ENCODE measurements at places on chromosomes 12 and 14.

GRCh38 chr14:90522571-90523191 lies 125.9 kb downstream of the CALM1 start:
- peak; percentile 31 for DNase-seq

GRCh38 chr14:84520711-84521338 lies 1009.1 kb upstream of the FLRT2 start:
- no peak for DNase-seq

GRCh38 chr12:80045594-80045993 lies 53.7 kb upstream of the OTOGL start:
- DNase-seq: peak; percentile 87

- peak; percentile 87 for DNase-seq
Observed at GRCh38 chr12:20492251-20492760, 124.0 kb downstream of the PDE3A start.

- no peak for DNase-seq
Observed at GRCh38 chr12:69843608-69844007, 18.6 kb downstream of the MYRFL start.

DNA sequence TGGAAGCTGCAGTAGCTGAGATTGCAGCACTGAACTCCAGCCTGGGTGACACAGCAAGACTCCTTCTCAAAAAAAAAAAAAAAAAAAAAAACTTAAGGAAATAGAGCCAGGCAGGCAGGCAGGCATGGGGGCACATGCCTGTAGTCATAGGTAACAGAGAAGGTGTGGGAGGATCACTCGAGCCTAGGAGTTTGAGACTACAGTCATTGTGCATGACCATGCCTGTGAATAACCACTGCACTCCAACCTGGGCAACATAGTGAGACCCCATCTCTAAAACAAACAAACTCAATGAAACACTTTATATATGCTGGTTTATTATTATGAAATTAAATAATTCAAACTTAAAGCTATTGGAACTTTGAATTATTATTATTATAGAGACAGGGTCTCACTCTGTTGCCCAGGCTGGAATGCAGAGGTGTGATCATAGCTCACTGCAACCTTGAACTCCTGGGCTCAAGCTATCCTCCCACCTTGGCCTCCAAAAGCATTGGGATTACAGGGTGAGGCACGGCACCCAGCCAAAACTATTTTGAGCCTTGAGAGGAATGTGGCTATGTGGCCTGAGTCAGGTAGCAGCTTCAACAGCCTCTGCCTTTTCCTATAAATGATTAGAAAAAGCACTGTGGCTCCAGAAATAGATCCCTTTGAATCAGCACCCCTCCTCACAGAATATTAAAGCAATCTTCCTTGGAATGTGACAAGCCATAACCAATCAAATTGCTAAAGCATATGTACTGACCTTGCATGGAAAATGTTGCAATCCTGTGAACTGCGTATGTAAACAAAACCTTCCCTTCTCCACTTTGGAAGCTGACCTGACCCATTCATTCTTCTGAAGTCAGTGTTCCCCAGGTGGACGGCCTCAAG lies 34.7 kb upstream of the YY1 start:
- DNase-seq: peak; percentile 31

GRCh38 chr12:105547786-105548185 lies 217.3 kb downstream of the C12orf75 start:
- no peak for DNase-seq

- no peak for DNase-seq
Observed at GRCh38 chr12:97530245-97530644, 67.6 kb downstream of the RMST start.

- no peak for DNase-seq
Observed at GRCh38 chr12:13536219-13536910, 339.8 kb downstream of the EMP1 start.

DNA sequence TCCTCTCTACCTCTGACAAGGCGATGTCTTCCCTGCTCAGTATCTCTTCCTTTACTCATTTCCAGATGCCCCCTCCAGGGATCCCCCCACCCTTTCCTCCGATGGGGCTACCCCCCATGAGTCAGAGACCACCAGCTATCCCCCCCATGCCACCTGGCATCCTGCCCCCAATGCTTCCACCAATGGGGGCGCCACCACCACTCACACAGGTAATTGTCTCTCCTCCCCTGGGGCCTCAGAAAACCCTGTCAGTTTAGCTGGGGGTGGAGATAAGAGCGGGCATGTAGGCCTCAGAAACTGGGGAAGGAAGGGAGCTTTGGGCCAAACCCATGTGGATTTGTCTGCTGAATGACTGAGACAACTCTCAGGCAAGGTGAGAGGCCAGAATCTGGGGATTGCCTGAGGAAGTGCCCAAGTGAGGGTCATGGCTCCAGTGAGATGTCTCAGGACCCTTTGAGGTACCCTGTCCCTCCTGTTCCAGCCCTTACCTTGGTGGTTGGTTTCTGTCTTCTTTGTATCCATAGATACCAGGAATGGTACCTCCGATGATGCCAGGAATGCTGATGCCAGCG lies 8.1 kb downstream of the PRPF40B start:
- no peak for DNase-seq

- no peak for DNase-seq
Observed at GRCh38 chr12:4268329-4269181, 5.0 kb upstream of the CCND2 start.

DNA sequence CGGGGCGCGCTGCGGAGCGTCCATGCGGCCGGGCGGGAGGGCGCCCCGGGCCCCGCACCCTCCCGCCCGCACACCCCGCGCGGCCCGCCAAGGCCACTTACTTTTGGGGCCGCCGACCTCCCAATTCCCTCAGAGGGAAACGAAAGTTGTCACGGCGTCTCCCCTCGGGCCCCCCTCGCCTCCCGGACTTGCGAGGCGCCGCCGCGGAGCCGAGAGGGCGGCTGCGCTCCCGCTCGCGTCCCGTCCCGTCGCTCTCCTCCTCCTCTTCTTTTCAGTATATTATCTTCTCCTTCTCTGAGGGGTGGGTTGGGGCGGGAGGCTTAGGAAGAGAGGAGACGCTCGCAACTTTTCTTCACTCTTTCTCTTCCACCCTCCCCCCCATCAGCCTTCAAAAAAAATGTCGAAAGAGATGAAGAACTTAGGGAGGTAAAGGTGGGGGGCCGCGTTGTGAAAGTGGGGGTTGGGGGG lies 613 bp downstream of the DUSP16 start:
- peak; percentile 42 for DNase-seq
